NCI-H187 treated with DMSO at 0.1 percent for 48 hours (cell line): ENCODE measurements at places on chromosomes 3 and 15.
A peak's percentile ranks its signal among the peaks of the same experiment; 100 is the strongest.

DNA sequence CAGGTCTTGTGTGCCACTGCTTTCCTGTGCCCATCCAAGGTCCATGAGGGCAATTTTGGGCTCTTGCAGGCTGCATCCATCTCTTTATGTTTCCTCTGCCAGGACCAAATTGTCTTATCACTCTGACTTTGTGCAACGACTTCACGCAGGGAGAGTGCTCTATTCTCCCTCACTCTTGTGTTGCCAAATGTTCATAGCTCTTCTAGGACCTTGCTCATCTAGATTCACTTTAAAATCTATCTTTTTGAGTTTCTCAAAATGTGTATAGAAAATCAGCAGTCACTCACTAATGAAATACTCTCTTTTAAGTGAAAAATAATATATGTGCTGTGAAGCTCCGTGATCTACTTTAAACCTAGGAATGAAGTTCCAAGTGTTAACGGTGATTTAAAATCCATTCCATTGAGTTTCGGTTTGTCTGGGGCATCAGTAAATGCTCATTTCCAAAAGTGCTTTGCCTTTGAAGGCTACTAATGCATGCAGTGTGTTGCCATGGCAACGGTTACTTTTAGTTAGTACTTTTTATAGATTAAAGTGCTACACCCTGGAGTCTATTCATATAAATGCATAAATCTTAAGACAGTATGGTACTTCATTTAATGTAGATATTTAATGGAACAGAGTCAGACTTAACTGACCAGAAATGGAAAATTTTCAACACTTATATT is 46.6 kb upstream of the GOLGA8J start:
- no peak for DNase-seq

DNA sequence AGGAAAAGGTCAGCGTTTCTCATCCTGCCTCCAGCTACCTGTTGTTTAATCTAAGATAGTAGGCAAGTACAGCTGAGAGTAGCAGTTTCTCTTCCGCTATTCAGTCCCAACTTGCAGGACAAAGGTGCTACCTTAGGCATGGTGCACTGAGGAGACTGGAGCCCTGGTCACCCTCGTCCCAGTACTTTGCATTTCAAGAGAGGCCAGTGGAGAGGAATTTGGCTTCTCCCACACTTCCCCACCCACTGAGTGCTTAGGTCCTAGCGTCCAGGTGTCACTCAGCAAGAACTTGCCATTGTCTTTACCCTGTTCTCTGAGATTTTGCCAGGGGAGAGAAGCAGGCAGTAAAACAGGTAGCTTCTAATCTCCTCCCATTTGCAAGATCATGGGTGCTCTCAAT is 12.5 kb upstream of the RPN1 start:
- DNase-seq: no peak

DNA sequence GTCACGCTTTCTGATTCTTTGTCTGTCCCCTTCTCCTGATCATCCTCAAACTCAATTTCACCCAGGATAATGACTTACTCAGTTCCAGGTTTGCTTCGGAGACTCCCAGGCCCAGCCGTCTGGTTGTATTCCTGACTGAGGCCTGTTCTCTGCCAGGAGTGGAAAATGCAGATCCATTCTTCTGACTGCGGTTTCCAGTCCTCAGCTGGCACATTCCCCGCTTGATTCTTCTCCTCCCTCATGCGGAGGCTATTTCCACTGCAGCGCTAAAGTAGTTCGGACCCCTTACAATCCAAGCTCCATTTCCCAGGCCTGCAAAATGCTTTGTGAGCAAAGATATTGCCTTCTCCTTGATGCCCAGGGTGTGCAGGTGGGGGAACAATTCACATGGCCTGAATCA is 47.2 kb upstream of the GALNT15 start:
- no peak for DNase-seq

- DNase-seq: no peak
Measured at GRCh38 chr15:99671926-99672635, 61.2 kb downstream of the LYSMD4 start.

- DNase-seq: peak; percentile 5
Measured at GRCh38 chr3:69120879-69121464, 1.4 kb downstream of the LMOD3 start.

GRCh38 chr15:80214910-80215309 is 37.1 kb downstream of the CTXND1 start:
- no peak for DNase-seq

DNA sequence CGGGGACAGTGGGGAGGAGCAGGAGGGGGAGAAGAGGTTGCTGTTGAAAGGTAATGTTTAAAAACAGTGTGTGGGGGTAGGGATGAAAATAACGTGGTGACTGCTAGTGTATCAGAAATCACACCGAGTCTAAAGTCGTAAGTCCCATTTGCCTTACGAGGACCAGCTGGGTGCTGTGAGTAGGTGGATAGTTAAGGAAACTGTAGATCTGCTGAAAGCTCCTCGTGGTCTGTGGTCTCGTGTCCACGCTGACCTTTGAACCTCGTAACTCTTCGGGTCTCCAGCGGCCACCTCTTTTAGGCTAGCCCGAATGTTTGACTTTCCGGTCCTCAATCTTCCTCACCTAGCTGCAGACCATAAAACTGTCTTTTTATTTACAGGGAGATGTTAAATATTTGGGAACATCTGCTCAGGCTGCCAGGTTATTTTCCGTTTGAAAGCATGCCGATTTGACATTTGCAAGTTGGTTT is 29.3 kb upstream of the ST3GAL6 start:
- DNase-seq: no peak

DNA sequence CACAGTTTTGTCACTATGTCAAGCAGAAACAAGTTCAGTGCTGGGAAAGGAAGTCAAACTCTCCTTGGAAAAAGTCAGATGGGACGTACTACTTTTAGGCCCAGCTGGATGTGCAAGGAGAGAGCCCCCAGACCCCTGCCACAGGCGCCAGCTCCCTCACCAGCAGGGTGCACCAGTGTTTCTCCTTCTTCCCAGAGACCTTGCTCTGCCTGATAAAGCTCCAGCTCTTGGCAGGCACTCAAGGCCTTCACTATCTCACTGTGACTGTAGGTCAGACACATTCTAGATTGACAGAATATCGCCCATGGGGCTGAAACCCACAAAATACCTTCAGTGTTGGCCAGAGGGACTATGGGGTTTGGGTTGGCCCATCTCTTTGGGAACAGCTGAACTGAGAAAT is 54.8 kb upstream of the CHRNB4 start:
- DNase-seq: no peak

DNA sequence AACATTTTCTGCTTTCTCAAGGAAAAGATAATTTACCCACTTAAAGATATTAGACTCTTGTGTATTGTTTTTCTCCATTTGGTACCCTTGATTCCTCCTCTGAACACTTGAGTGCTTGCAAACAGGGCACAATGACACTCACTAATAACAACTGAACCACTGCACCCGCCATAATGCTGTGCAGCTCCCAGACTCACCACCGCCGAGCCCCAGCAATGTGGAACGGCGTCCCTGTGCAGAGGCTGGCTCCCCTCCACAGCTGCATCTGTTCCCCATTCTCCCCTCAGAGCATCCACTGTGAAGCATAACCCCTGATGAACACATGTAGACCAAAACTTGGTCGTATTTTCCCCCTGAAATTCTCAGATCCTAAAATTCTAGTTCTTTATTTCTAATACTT is 276.2 kb upstream of the PLSCR5 start:
- no peak for DNase-seq

DNA sequence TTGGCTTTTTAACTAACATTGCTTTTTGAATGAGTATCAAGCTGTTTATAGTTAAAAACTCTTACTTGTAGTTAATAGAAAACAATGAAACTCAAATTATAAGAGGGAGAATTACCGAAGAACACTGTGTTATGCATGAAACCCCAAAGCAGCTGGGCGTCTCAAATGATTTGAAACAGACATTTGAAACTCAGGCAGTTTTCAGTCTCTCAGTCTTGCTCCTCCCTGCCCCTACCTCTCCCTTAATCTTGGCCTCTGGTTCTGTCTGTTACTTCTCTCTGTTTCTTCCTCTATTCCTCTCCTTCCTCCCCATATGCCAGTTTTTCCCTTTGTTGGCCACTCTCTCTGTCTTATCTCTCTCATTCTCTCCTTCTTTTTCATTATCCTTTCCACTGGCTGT is 118.3 kb upstream of the SYNPR start:
- DNase-seq: no peak

DNA sequence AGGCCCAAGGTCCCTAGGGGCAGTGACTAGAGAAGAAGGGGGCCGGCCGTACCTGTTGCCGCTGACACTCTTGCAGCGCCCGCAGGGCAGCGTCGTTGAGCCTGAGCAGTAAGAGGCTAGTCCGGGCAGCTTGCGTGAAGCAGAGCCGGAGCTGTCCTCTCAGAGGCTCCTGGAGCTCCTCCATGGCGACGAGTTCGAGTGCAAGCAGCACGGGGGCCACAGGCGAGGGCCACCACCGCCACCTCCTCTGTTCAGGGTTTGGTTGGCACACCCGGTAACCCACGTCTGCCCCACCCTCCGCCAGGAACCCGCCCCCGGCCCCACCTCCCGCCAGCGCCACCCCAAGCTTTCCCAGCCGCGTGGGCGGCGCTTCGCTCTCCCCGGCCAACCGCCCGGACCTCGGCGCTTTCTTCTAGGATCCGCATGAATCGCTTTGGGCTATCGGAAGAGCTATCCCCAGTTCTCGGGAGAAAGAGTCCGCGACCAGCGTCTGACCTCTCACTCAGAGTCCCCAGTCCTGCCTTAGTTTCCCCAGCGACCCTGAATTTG is at the start of gene ELL3:
Gene ELL3, minus strand, starts transcription at position 249 of the 549 bp plus-strand sequence. Its CDS starts 65 bp downstream, at position 184.
- DNase-seq: no peak

DNA sequence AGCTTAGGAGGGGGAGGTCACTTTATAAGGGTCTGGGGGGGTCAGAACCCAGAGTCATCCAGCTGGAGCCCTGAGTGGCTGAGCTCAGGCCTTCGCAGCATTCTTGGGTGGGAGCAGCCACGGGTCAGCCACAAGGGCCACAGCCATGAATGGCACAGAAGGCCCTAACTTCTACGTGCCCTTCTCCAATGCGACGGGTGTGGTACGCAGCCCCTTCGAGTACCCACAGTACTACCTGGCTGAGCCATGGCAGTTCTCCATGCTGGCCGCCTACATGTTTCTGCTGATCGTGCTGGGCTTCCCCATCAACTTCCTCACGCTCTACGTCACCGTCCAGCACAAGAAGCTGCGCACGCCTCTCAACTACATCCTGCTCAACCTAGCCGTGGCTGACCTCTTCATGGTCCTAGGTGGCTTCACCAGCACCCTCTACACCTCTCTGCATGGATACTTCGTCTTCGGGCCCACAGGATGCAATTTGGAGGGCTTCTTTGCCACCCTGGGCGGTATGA is at the start of gene RHO:
Gene RHO, plus strand, starts transcription at position 51 of the 512 bp plus-strand sequence. Its CDS starts 95 bp downstream, at position 146.
- no peak for DNase-seq

GRCh38 chr3:140006331-140006730 is 71.3 kb downstream of the CLSTN2 start:
- no peak for DNase-seq

DNA sequence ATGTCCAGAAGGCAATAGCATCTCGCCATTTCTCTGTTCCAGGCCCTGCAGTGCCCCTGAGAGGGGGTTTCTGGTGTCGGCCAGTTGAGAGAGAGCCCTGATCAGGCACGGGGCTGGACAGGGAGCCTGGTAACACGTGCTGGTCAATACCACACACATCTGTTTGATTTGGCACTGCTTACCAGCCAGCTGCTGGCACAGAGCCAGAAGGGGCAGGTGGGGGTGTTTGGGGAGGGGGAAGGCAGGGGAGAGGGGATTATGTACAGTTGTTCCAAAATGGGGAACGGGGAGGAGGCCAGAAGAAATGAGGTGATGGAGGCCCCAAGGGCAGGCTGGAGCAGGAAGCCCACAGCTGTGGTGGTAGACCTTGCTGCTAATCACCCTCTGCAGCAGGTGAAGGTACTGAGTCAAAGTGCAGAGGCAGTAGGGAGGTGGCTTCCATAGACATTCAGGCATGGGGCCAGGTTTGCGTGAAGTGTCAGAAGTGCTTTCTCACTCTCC is 153.5 kb upstream of the LPP start:
- no peak for DNase-seq

DNA sequence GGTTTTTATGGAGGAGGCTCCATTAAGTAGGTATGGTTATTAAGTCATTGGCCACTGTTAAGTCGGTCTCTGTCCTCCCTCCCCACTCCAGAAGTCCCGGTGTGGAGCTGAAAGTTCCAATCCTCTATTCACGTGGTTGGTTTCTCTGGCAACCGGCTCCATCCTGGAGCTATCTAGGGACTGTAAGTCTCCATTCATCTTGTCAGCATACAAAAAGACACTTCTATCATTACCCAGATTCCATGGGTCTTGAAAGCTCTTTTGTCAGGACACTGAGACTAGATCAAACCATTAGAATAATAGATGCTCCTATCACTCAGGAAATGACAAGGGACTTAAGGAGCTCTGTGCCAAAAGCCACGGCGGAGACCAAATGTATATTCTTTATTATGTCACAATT is 110.3 kb downstream of the PIK3CB start:
- DNase-seq: no peak

DNA sequence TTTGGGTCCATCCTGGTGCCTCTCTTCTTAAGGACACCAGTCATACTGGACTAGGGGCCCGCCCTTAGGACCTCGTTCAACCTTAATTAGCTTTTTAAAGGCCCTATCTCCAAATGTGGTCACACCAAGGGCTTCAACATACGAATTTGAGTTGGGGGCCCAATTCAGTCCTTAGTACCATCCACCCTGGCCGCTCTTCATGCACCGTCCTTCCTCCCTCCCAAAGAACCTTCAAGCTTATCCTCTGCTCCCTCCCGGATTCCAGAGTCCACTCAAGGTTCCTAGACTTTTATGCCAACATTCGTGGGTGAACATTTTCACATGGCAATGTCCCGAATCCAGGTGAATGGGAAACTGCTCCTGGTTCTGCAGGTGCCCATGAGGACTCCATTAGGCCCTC is 201.3 kb upstream of the IGF1R start:
- no peak for DNase-seq

GRCh38 chr15:60081976-60082375 is 77.9 kb downstream of the FOXB1 start:
- DNase-seq: no peak

- DNase-seq: no peak
Measured at GRCh38 chr15:39016706-39017105, 452.1 kb upstream of the RASGRP1 start.

DNA sequence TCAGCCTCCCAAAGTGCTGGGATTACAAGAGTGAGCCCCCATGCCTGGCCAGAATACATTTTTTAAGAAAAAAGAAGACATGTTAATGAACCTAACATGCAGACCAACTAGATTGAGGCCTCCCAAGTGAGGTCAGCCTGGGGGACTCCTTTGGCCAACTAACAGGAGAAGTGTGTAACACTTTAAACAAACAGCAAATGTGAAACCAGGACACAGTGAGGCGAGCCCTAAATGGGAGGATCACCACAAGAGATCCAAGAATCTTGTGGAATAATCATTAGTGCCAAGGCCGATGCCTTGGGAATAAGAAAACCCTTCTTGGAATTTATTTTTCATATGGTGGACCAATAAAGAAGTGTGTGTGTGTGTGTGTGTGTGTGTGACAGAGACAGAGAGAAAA is 73.9 kb downstream of the ATP10A start:
- no peak for DNase-seq

DNA sequence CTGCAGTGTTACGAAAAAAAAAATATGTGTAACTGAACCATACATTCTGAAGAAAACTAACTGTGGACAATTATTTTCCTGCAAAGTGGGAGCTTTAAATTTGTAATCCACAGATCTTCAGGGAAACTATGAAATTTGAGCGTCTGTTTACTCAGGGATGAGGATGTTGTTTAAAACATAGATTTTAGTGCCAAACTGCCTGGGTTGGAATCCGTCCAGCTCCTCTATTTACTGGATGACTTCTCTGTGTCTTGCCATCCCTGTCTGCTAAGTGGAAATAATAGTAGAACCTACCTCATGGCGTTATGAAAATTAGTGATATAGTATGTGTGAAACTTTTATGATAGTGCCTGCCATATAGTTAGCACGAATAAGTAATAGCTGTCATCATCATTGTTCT is 666.5 kb downstream of the SQOR start:
- DNase-seq: no peak

GRCh38 chr3:147652651-147653366 is 243.6 kb downstream of the ZIC1 start:
- DNase-seq: no peak
